Inflammatory macrophage (primary cell): ENCODE measurements at places on chromosomes 11 and 22.

GRCh38 chr22:41198027-41198580, 7.0 kb upstream of the L3MBTL2 start:
- DNase-seq: peak; percentile 24

DNA sequence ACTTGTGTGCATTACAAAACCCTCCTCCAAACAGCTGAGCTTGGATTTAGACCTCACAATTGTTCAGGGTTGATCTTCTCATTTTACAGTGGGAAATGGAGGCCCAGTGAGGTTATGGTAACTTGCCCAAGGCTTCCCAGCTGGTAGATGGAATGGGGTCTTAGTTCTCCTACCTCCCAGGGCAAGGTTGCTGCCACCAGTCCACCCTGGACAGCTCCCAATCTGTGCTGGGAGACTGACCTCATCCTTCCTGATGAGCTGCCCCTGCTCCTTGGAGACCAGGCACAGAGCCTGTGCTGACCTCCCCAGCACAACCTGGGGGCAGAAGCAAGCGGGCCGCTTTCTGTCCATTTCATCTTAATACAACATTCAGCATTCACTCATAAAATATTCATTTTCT, 190.7 kb downstream of the ST3GAL4 start:
- DNase-seq: no peak

GRCh38 chr11:46200537-46201281, 76.8 kb upstream of the CREB3L1 start:
- DNase-seq: no peak

GRCh38 chr22:44249376-44250147, 63.2 kb downstream of the SHISAL1 start:
- no peak for DNase-seq

- DNase-seq: no peak
Observed at GRCh38 chr11:46286789-46287188, 9.3 kb downstream of the CREB3L1 start.
